ENCODE measurements at places on chromosomes 11 and 22.

DNA sequence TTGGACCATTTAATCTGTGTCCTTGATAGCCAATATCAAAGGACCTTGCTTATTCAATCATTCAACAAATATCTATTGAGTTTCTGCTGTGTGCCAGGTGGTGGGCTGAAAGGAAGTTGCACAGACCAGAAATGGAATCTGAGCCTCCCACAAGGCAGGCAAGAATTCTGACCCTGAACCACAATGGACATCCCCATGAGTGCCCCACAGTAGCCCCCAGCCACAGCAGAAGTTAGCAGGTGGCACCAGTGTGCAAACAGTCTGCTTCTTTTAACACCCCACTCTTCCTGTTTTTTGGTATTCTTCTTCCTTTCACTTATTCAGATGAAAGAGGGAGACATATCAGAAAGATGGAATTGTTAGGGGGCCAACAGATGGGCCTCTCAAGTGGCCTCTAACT, 12.2 kb upstream of the SERPING1 start:
- DNase-seq = no peak

DNA sequence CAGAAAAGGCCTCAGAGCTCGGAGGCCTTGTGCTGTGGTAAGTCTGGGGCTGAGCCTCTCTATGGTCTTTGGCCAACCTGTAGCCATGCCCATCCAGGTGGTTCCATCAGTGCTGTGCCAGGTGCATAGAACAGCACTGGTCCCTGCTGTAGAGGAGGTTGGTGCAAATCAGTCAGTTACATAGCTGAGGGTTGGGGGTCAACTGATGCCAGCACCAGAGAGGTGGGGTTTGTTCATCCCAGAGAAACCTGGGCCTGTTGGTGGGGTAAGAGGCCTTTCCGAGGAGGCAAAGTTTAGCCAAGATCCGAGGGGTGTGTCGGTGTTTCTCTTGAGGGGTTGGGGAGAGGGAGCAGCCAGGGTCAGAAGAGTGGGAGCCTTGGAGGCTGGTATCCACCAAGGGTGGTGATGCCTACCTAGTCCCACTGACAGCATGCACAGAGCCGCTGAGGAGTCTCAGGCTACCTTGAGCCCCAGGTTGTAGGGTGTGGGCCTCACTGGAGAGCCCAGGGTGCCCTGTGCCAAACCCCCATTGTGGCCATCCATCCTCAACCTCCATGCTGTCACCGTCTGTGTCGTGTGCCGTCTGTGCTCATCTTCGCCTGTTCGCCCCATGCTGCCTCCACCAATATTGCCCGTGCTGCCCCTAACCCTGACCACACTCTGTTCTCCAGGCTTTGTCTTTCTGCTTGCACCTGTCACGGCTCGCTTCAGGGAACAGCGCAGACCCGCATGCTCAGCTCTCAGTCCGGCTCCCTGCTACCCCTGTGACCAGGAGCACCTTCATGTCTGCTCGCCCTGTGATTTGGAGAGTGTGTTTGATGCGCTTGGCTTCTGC, 78.7 kb upstream of the SUSD2 start:
- no peak for DNase-seq

GRCh38 chr11:61851113-61851899, 23.2 kb downstream of the FADS2 start:
- no peak for DNase-seq

GRCh38 chr22:43891360-43892182, at the start of gene PNPLA5:
Gene PNPLA5, minus strand, starts transcription at chr22:43892013. Its CDS starts 133 bp downstream, at chr22:43891880.
- DNase-seq = no peak

DNA sequence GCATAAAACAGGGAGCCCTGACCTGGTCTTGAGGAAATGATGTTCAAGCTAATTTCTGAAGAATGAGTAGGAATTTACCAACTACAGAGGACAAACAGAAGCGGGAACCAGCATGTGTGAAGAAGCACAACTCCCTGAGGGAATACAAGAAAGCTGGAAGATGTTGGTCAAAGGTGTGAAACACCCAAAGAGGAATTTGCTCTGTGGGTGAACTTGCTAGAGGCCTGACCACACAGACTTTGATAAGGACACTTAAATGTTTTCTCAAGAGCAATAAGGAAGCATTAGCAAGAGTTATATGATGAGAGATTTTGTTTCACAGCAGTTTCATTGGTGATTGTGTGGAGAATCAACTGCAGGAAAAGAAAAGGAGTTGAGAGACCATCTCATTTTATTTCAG, 17.6 kb downstream of the SLC5A12 start:
- no peak for DNase-seq

DNA sequence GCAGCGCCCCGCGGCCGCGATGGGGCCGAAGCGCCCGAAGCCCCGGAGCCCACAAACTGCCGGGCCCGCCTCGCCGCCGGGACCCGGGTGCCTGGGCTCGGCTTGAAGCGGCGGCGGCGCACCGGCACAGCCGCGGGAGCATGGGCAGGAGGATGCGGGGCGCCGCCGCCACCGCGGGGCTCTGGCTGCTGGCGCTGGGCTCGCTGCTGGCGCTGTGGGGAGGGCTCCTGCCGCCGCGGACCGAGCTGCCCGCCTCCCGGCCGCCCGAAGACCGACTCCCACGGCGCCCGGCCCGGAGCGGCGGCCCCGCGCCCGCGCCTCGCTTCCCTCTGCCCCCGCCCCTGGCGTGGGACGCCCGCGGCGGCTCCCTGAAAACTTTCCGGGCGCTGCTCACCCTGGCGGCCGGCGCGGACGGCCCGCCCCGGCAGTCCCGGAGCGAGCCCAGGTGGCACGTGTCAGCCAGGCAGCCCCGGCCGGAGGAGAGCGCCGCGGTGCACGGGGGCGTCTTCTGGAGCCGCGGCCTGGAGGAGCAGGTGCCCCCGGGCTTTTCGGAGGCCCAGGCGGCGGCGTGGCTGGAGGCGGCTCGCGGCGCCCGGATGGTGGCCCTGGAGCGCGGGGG, 346 bp downstream of the FJX1 start:
- DNase-seq = peak; percentile 73

DNA sequence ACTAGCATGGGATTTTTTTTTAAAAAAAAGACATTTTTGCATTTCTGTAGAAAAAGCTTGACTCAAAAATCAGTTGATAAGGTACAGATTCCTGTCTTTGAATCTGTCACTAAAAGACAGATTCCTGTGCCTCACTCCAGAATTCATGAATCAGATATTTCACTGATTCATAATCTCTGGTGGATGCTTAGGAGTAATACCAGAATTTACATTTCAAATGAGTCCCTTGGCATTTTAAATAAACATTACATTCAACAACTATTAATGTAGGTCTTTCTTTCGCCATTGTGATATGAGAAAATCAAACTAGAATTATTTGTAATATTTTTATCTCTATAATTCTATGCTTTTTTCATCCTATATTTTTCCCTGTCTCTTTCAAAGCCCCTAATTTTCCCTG, 128.3 kb downstream of the APIP start:
- no peak for DNase-seq

DNA sequence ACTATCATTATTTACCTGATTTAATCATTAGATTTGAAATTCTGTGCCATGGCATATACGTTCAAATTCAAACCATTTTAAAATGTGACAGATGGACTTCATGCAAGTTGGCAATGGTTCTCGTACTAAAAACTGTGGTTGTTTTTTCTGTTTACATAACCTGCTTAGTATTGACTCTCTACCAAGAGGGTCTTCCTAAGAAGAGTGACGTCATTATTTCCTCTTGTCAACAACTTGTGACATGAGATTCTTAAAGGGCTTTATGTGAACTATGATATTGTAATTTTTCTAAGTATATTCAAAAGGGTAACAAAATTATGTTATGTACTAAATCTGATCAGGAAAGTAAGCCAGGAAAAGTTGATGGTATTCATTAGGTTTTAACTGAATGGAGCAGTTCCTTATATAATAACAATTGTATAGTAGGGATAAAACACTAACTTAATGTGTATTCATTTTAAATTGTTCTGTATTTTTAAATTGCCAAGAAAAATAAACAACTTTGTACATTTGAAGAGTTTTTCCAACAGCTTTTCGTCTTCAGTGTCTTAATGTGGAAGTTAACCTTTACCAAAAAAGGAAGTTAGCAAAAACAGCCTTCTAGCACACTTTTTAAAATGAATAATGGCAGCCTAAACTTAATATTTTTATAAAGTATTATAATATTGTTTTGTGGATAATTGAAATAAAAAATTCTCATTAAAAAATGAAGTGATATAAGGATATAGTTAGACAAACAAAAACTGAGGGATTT, 87.0 kb downstream of the GRK3 start:
- DNase-seq = no peak

DNA sequence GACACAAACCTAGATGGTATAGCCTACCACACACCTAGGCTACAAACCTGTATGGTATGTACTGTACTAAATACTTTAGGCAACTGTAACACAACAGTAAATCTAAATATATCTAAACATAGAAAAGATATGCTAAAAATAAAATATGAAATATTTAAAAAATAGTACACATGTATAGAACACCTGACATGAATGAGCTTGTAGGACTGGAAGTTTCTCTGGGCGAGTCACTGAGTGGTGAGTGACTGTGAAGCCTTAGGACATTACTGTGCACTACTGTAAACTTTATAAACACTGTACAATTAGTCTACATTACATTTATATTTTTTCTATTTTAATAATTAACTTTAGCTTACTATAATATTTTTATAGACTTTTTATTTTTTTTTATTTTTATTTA, 1301.3 kb downstream of the FAM181B start:
- no peak for DNase-seq

DNA sequence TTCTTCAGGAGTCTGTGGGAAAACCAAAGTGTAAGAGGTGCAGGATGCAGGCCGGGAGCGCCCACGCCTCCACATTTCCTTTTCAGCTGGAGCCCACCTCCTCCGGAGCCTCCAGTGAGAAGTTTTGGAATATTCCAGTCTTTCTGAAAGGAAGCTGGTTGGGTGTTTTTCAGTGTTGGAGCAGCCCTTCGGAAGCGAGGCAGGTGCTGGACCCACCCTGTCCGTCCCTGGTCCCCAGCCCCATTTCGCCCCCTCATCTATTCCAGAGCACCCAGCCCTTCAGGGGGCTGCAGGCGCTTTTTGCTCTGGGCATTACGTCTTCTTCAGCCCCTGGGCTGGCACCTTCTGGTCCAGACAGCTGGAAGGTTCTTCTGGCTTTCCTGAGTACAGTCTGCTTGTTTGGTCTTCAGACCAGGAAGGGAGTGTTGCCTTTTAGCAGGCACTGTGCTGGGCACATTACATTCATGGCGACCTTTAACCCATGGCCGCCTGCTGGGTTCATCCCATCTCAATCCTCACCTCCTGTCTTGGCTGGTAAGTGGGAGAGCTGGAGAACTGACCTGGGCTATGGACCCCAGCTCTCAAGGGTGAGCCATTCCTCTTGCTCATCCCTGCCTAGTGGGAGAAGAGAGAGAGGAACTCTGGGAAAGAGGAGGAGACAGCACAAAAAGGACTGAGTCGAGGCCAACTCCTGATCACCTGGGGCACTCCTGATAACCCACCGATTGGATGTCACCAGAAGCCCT, 710 bp upstream of the THY1 start:
- peak; percentile 19 for DNase-seq

- DNase-seq = no peak
Measured at GRCh38 chr11:57278721-57279095, 41.7 kb upstream of the APLNR start.

GRCh38 chr11:9714272-9714940, 50.5 kb downstream of the SWAP70 start:
- DNase-seq = no peak

DNA sequence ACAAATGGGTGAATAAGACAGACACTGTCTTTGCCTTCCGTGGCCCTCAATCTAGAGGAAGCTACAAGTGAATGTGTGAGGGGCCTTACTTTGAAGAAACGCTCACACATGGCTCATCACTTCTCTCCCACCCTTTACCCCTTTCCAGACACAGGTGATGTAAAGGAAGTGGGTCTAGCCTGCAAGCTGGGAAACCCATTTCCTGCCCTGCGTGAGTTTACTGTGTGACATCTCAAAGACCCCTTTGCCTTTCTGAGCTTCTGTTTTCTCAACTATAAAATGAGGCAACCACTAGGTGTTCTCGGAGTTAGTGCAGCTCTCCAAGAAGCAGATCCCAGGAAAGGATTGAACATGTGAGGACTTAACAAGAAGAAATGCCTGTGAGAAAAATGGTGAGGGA, 43.1 kb upstream of the LMO2 start:
- no peak for DNase-seq

DNA sequence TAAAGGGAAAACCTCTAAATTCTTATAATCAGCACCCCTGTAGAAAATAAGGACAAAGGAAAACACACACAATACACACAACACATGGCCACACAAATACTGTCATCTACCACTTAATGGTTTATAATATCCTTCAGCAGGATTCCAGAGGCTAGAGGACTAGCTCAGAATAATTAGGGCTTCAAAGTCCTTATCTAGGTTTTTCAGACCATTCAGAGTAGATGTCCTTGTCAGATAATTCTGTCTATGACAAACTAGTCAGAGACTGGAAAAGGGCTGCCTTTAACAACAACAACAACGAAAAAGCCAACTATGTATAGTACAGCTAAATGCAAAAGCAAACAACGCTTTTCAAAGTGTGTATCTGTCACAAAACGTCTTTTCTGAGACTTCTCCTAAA, 456.5 kb upstream of the CNTN5 start:
- no peak for DNase-seq

DNA sequence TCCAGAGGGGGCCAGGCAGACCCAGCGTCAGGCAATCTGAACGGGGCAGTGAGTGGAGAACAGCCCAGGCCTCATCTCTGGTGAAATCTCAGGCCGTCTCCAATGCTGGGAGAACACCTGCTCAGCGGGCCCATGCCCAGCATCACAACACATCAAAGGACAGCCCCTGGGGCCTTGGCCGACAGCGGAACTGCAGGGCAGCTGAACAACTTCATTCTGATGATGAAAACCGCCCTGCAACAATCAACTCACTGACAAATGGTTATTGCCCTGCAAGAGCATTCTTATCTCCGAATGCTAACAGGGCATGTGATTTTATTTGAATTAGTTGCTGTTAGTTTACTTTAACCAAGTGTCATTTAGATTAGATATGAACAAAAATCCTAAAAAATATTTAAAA, 14.6 kb downstream of the CELSR1 start:
- no peak for DNase-seq

GRCh38 chr11:101583251-101584128, at the start of gene TRPC6:
Gene TRPC6, minus strand, starts transcription at chr11:101584007. Its CDS starts 504 bp downstream, at chr11:101583503.
- peak; percentile 10 for DNase-seq

- no peak for DNase-seq
Measured at GRCh38 chr22:20026996-20027601, 6.2 kb downstream of the TANGO2 start.

- no peak for DNase-seq
Measured at GRCh38 chr11:60790726-60791125, 5.6 kb downstream of the MS4A10 start.

- no peak for DNase-seq
Measured at GRCh38 chr11:44243595-44244343, 66.2 kb downstream of the ALX4 start.

DNA sequence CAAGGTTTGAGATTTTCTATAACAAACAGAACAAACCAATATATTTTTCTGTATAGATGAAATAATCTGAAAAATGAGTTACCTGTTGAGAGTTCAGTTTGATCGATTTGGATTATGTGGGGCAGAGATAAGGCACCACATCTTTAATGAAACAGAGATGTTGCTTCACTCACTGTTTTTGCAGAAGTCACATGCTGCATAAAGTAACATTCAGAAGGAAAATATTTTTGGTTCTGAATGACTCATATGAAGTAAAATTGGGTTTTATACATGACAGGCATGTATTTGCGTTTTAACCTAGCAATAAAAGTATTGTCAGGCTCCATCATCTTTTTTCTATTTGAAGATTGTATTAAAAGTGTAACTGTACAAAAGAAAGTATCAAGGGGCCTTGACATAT, 77.8 kb downstream of the BBOX1 start:
- no peak for DNase-seq

All from GM13976 (cell line).